ENCODE measurements at places on chromosomes 5 and 9.
A peak's percentile ranks its signal among the peaks of the same experiment; 100 is the strongest.

DNA sequence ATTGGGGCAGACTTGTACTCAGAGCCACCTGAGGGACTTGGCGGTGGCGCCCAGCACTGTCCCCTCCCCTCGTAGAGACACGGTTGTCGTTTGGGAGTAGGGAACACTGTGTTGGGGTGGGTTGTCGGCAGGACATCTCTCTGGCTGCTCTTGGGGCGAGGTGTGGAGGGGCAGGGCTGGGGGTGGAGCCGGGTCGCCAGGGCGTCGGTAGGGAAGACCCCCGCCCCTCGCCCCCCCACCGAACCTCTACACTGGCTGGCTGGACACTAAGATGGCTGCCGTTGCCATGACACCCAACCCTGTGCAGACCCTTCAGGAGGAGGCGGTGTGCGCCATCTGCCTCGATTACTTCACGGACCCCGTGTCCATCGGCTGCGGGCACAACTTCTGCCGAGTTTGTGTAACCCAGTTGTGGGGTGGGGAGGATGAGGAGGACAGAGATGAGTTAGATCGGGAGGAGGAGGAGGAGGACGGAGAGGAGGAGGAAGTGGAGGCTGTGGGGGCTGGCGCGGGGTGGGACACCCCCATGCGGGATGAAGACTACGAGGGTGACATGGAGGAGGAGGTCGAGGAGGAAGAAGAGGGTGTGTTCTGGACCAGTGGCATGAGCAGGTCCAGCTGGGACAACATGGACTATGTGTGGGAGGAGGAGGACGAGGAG, 778 bp downstream of the TRIM41 start:
- no peak for DNase-seq

DNA sequence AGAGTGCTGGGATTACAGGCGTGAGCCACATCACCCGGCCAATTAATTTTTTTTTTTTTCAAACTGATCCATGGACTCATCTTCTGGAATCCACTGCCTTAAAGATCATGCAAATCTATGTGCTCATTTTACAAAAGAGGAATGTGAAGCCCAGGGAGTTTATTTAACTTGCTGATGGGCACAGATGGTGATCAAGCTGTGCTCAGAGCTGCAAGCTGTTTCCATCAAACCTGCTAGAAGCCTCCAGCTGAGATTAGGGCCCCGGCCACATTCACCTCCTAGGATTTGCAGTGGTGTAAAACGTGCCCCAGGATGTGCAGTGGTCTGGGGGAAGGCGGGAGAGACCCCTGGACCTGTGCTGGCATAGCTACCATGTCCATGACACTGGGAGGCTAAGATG, 56.1 kb upstream of the TUT7 start:
- no peak for DNase-seq

DNA sequence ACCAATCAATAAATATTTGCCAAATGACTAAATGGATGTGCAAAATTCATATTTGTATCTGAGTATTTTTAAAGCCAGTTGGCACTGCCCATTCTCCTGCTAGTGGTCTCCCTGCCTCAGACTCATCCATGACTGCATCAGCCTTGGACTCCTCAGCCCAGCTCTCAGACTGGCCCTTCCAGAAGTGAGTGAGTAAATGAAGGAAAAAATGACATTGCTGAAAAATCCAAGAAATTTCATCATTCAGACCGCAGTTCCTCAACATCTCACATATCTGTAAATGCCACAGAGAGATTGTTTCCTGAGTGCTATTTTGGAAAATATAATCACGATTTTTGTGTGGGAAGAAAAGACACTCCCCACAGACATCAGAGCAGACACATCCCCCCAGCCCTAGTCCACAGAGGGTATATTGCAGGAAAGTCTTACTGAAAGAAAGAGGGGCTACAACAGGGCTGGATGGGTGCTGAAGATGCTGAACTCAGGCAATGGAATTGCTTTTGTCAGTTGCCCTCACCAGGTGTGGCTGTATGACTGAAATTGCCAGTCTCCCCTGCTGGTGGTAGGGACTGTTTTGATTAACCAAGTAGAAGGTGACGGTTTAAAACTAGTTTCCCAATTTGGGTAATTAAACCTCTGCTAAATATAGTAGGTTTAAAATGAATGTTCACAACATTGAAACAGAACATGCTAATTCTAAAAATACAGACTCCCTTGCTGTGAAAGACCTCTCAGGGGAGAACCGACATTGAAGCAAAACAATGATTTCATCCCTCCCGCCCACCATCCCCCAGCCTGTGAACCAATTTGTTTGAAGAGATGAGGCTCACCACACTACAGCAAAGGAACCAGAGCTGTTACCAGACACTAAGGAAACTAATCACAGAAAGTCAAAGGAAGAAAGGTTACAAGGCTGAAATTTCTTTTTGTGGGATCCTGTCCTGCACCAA, 158.8 kb downstream of the DEPDC1B start:
- no peak for DNase-seq

DNA sequence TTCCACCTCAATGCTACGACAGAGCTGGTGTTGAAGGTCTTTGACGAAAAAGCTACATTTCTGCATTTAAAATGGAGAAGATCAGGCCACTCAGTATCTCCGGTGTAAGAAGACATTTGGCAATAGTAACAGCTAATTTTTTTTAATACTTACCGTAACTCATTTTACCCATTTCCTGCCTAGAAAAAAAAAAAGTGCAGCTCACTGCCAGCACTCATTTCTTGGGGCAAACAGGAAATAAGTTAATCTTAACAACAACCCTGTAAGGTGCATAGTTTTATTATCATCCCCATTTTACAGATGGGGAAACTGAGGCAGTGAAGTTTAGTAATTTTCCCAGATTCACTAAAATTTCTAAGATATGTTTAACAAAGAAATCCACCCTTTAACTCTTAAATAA, 27.4 kb upstream of the KCNMB1 start:
- DNase-seq = no peak

DNA sequence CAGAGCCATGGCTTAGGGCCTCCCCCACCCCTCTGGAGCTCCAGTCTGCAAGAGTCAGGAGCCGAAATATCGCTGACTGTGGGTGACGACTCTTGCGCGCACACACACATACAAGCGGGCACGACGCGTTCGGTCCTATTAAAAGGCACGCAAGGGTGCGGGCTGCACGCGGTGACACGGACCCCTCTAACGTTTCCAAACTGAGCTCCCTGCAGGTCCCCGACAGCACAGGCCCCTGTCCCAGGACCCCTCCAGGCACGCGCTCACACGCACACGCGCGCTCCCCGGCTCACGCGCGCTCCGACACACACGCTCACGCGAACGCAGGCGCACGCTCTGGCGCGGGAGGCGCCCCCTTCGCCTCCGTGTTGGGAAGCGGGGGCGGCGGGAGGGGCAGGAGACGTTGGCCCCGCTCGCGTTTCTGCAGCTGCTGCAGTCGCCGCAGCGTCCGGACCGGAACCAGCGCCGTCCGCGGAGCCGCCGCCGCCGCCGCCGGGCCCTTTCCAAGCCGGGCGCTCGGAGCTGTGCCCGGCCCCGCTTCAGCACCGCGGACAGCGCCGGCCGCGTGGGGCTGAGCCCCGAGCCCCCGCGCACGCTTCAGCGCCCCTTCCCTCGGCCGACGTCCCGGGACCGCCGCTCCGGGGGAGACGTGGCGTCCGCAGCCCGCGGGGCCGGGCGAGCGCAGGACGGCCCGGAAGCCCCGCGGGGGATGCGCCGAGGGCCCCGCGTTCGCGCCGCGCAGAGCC, at the start of gene GRIN1:
GRIN1 (plus strand) TSS at position 433 of the 746 bp plus-strand sequence. CDS start 333 bp downstream, outside the sequence.
- DNase-seq = peak; percentile 89

GRCh38 chr5:123813937-123814624, 302.1 kb downstream of the CSNK1G3 start:
- DNase-seq = peak; percentile 29

GRCh38 chr5:32172923-32173266, 1.2 kb downstream of the GOLPH3 start:
- no peak for DNase-seq

- no peak for DNase-seq
Measured at GRCh38 chr5:53392073-53392472, 88.4 kb upstream of the FST start.

- DNase-seq = peak; percentile 52
Measured at GRCh38 chr9:100426530-100427365, at the start of gene MSANTD3. Gene MSANTD3, plus strand, starts transcription at chr9:100427143. Its CDS starts 14,796 bp downstream, at chr9:100441939.

Measured in T47D (cell line).